ENCODE measurements at places on chromosomes 5 and 9.

DNA sequence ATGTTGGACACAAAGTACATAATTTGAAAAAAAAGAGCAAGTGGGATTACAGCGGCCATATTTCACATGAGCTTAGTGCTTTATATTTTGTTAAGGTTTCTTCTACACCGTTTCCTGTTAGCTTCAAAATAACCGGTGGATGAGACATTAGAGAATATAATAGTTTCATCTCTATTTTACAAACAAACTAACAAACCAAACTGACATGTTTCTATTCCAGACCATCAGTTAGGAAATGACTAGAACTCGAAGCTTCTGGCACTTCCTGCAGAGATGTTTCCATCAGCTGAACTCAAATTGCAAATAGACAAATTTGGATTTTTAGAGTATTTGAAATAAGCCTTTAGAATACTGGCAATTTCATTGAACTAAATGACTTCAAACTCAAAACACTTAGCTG lies 86.5 kb downstream of the MTRR start:
- no peak for DNase-seq

- DNase-seq: no peak
Observed at GRCh38 chr5:66789434-66789833, 193.2 kb downstream of the MAST4 start.

DNA sequence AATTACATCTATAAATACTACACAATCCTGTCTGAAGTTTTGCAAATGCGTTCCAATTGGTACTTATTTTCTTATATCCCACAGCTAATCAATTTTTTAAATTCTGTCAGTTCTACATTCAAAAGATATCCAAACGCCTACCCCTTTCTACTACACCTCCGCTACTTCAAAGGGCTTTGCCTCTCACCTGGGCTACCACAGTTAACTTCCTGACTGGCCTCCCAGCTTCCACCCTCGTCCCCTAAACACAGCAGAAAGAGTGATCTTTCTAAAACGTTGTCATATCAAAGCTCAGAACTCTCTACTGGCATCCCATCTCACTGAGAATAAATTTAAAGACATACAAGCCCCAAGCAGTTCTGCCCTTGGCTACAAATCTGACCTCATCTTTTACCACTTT lies 32.3 kb upstream of the NIPBL start:
- no peak for DNase-seq

DNA sequence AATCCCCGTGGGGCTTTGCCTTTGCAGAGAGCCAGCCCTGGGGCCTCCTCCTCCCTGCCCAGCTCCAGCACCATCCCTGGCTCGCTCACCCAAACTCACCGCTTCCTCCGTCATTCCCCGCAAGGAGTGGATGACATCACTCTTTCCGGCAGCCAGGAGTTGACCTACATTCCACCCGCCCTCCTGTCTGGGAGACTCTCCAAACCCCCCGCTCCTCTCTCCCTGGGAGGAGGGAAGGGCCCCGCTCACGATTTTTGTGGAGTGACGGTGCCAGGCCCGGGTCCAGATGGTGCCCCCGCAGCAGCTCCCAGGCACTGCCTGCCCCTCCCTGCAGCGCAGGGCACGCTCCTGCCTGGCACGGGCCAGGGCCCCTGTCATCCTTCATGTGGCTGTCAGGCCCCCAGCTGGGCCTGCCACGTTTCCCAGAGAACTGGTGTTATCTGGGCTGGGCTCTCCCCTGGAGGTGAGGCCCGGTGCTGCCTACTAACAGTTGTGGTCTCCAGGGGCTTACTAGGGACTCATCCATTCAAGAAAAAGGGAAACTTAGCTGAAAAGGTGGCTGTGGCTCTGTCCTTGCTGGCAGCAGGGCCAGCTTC lies 52.3 kb downstream of the NTNG2 start:
- DNase-seq: peak; percentile 66

GRCh38 chr5:53603009-53603687 lies 42.7 kb downstream of the NDUFS4 start:
- DNase-seq: no peak

Data from AG09309 (cell line).